Chondrocyte (in vitro differentiated cells): ENCODE measurements at places on chromosomes 12 and 14. TPM values are rescaled to one million over a fixed set of nuclear protein-coding genes. Genes with fewer than 3 reads are reported as not detected.

The GLS2 gene
- 0.25 to 0.54 TPM in 2 of 3 replicates, not detected in the other for total RNA-seq

The GUCY2C gene
- total RNA-seq, result not detected in 3 replicates

The SMAGP gene
- 2.0 to 8.5 TPM (median 8.0 TPM) in 3 replicates for total RNA-seq

The DGLUCY gene
- 9.3 to 13.6 TPM (median 9.3 TPM) in 3 replicates for total RNA-seq

The FUT8 gene
- total RNA-seq, result 18.1 to 34.1 TPM (median 19.0 TPM) in 3 replicates

The TAS2R50 gene
- 0.46 to 1.8 TPM (median 0.95 TPM) in 3 replicates for total RNA-seq

The LTBP2 gene
- total RNA-seq, result 210 to 446 TPM (median 215 TPM) in 3 replicates

The TCL1A gene
- total RNA-seq, result not detected in 3 replicates

The CD63 gene
- total RNA-seq, result 1,244 to 1,365 TPM (median 1,317 TPM) in 3 replicates

The RAB3IP gene
- total RNA-seq, result 13.9 to 15.6 TPM (median 13.9 TPM) in 3 replicates

The YY1 gene
- 69.8 to 72.8 TPM (median 70.0 TPM) in 3 replicates for total RNA-seq

The COX8C gene
- not detected in 3 replicates for total RNA-seq

The PRR4 gene
- 2.3 to 3.9 TPM (median 3.6 TPM) in 3 replicates for total RNA-seq
